ENCODE measurements at places on chromosomes 3 and 15.

GRCh38 chr3:105199217-105199616 is 167.5 kb upstream of the ALCAM start:
- no peak for DNase-seq

- no peak for DNase-seq
Observed at GRCh38 chr3:40242216-40242615, 67.3 kb upstream of the EIF1B start.

DNA sequence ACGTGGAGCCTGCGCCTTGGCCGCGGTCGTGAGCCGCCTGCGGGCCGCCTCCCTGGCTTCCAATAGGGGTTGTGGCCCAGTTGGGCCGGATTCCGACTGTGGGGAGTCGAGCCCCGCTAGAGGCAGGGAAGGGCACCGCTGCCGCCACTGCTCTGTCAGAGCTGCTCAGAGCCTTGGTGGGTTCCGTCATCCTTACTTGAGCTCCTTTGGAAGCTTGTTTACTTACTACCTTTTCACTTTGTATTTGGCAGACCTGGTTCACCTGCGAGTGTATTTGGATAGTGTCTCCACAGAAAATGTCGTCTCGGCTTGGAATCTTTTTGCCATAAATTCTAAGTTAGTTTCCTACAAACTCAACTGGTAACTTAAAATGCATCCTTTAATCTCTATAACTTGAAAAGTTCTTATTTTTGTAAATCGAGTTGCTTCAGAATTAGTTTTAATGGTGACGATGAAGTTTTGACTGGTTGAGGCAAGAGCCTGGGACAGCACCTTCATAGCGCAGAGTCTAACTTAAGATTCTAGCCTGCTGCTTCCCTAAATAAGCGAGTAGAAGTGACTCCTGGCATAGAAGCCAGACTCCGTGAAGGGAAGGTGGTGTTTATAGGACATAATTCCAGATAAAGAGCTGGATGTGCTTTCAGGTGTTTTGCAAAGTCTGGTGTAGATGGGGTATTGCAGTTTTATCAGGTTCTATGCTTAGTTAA is 800 bp downstream of the DAG1 start:
- no peak for DNase-seq

GRCh38 chr3:151044706-151045105 is 40.8 kb upstream of the MED12L start:
- DNase-seq, result no peak

- DNase-seq, result no peak
Observed at GRCh38 chr15:68304589-68305337, 27.2 kb downstream of the FEM1B start.

GRCh38 chr15:71447328-71448250 is 332.3 kb downstream of the THSD4 start:
- DNase-seq, result no peak

DNA sequence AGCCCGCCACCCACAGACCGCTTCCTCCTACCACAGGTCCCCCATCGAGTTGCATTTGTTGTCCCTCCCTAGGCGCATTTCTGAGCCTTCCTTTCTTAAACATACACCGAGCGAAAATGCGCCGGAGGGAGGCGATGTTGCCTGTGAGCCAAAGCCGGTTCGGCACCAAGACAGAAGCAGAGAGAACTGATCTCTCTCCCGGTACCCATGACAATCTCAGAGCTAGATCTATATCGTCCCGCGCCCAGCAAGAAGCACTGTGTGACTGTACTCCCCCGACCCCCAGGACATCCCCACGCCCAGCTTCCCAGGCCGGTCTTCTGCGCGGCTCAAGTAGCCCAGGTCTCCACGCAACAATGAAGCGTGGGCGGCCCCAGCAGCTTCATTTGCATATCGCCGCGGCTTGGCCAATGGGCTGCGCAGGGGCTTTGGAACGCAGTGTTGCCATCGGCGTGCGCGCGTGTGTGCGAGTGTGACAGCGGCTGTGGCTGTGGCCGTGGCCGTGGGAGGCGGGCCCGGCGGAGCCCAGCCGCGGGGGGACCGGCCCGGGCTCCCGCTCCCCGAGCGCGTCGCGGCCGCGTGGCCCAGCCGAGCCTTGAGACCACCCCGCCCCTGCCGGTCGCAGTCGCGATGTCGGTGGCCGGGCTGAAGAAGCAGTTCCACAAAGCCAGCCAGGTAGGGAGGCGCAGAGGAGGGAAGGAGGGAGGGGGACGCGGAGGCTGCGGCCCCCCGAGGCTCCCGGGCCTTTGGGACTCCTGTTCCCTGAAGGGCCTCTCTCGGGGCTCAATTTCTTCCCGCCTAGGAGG is at the start of gene SH3GL3:
SH3GL3 (plus strand) TSS at position 438 of the 806 bp plus-strand sequence; CDS start at position 631, 193 bp downstream.
- DNase-seq, result peak; percentile 34

GRCh38 chr15:56241374-56242105 is 2.1 kb downstream of the RFX7 start:
- DNase-seq, result no peak

GRCh38 chr3:170467007-170467406 is 48.3 kb downstream of the CLDN11 start:
- no peak for DNase-seq

DNA sequence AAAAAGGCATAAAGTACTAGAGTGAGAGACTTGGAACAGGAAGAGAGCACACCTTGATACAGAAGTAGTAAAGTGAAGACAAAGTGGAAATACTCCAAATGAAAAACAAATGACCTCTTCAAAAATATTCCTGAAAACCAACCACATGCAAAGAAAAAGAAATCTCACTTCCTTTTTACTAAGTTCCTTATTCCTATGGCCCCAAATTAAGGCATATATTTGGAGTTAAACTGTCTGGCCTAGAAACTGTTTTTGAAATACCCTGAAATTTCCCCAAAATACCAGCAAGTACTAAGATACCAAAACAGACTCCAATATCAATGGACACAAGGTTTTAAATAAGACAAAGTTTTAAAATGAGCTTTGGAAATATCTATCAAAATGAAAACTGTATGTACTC is 58.2 kb downstream of the ZNF148 start:
- no peak for DNase-seq

GRCh38 chr15:41285285-41285684 is 47.1 kb downstream of the OIP5 start:
- DNase-seq, result no peak

Data from GM20000 (cell line).